HFFc6 (cell line): ENCODE measurements at places on chromosomes 1 and 21. TPM values are rescaled to one million over a fixed set of nuclear protein-coding genes. Genes with fewer than 3 reads are reported as not detected.

GRCh38 chr1:98398092-98398491, 263.4 kb upstream of the SNX7 start:
- no peak for DNase-seq

- no peak for DNase-seq
These were observed 26.3 kb downstream of the CCDC185 start for GRCh38 chr1:223419561-223419960.

- DNase-seq, result no peak
These were observed 94.1 kb upstream of the PDE4B start for GRCh38 chr1:65698590-65698989.

DNA sequence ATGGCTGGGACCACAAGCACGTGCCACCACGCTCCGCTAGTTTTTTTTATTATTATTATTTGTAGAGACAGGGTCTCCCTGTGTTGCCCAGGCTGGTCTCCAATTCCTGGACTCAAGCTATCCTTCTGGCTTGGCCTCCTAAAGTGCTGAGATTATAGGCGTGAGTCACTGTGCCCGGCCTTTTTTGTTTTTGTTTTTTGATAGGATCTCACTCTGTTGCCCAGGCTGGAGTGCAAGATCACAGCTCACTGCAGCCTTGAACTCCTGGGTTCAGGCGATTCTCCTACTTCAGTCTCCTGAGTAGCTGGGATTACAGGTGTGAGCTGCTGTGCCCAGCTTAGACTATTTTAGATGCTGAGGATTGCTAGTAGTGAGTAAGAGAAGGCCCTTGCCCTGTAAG, 11.8 kb upstream of the RNF11 start:
- DNase-seq, result no peak

DNA sequence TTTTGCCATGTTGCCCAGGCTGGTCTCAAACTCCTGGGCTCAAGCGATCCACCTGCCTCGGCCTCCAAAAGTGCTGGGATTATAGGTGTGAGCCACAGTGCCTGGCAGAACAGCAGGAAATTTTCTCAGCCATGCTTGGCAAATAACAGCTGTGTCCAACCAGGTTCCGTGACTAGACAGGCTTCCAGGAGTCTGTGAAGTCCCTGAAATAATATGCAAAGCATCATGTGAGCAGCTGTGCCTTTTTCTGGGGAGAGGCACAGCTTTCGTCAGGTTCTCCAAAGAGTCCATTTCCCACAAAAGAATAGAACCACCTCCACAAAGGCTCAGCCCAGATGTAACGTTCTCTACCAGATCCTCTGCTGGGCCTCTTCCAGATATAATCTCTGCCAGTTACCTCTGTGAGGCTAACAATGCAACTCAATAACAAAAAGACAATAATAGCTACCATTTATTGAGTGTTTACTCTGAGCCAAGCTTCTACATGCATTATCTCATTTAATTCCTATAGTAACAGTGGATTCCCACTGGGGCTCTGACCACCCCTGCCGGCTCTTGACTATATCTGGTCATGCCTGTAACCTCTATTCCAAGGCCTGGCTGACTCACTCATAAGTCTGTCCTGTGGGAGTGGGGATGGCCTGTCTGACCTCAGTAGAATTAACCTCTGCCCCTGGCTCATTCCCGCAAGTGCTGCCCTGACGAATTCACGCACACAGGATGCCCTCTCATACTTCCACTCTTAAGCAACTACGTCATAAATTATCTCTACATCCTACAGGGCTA, 4.0 kb upstream of the NKAIN1 start:
- no peak for DNase-seq

DNA sequence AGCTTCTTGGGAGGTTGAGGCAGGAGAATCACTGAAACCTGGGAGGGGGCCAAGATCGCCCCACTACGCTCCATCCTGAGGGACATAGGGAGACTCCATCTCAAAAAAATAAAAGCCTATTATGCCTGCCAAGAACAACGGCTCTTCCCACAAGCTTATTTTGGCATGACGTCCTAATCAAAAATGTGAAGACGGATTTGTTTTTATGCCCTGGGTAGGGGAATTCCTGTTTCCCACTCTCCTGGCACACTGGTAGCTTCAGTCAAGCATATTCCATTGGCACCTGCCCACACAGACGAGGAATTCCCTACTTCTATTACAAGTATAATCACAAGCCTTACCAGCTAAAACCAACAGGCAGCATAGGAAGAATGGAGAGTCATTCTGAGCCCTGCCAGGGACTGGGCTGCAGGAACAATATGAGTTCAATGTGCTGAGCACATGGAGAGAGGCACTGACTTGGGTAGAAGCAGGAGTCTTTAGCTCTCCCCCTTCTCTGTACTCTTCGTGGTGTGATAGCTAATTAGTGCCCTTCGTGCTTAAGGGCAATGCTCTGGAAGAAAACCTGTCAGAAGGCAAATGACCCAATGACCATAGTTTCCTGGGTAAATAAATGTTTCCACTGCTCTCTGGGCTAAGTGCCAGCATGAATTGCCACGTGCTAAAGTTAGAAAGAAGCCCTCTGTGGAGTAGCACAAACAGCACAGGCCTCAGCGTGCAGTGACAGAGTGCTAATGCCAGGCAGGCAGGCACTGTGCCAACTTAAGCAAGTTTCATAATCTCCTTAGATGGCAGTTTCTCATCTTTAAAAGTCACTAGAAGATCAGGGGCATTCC, 16.8 kb downstream of the TNFSF4 start:
- DNase-seq, result peak; percentile 62

- peak; percentile 47 for DNase-seq
These were observed 25.3 kb upstream of the ETV3 start for GRCh38 chr1:157163273-157164127.

- peak; percentile 91 for DNase-seq
These were observed 10.1 kb downstream of the CFAP45 start for GRCh38 chr1:159889821-159890252.

DNA sequence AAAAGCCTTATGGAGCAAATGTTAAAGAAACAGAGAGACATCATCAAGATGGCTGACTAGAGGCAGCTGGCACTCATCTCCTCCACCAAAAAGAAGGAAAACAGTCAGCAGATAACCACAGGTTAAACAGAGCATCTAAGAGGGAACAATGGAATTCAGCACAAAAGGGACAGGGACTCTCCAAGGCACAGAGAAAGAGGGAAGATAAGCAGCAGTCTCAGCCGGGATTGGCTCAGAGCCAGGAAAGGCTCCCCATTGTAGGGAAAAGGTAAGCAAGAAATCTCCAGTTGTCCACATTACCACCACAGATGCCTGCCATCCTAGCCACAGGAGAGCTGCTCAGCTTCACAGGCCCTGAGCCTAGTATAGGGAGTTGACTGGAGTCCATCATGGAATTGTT, 605.5 kb downstream of the SMYD3 start:
- no peak for DNase-seq

GRCh38 chr21:42097860-42098454, 26.8 kb downstream of the UMODL1 start:
- peak; percentile 98 for DNase-seq

GRCh38 chr1:10514490-10515235, 39.9 kb downstream of the PEX14 start:
- DNase-seq, result peak; percentile 16

DNA sequence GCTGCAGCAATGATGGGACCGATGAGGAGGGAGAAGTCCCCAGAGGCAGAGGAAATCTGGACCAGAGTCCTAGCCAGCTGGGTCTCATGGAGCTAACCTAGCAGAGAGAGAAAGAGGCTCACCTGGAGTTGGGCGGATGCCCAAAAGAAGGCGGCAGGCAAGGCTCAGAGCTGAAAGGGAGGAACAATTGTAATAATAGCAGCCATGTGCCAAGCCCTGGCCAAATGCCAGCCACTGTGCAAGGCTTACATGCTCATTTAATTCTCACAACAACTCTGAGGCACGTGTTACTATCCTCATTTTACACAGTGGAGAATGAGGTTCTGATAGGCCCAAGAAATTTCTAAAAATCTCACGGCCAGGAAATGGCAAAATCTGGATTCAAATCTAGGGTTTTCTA, 50.0 kb upstream of the ZNF648 start:
- DNase-seq, result no peak

DNA sequence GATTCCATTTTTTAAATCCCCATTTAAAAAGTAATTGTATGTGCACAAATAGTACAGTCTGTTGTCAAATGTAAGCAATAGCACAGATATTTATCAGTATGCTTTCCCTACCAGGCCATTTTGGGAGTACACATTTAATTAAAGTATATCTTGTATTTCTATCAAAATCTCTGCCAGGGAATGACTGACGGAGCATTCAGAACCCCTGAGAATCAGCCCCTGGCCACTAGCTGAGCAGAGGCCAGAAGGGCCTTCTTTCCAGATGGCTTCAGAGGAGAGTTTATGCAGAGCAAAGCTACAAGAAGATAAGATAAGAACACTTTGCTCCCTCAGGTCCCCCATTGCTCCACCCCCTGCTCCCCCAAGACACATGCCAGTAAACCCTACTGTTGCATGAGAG, 99.9 kb upstream of the PROX1 start:
- DNase-seq, result no peak

GRCh38 chr1:14768582-14769304, 170.3 kb downstream of the KAZN start:
- no peak for DNase-seq

GRCh38 chr1:93591676-93592550, 89.7 kb downstream of the BCAR3 start:
- no peak for DNase-seq

- DNase-seq, result no peak
These were observed at the start of gene PRDX6 for GRCh38 chr1:173477286-173478093. TSS of gene PRDX6 (plus strand) at chr1:173477335. CDS start at chr1:173477398, 63 bp downstream.

GRCh38 chr1:97636941-97637340, 283.9 kb downstream of the DPYD start:
- peak; percentile 37 for DNase-seq

DNA sequence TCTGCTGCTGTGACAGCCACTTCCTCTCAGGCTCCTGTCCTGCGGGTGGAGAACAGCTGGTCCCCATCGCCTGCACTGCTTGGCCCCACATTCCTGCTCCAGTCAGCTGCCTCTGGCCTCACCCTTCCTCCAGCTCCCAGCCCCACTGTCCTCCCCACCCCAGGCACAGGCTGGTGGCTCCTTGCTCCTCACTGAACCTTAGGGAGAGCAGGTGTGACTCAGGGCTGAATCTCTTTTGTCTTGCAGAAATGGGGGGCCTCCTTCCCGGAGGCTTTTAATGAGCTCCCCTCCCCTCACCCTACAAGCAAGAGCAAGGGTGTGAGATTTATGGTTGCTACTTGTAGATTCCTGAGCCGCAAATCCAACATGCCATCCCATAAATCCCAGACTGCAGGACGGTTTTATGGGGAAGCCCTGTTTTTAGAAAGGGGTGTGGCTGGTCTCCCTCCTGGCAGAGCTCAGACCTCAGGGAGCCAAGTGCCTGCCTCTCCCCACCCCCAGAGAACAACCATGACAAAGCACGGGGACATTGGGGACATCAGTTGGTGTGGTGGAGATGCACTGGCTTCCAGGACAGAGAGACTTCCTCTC, 15.2 kb downstream of the CDK18 start:
- no peak for DNase-seq

GRCh38 chr1:81410351-81410750, 390.4 kb upstream of the ADGRL2 start:
- no peak for DNase-seq

DNA sequence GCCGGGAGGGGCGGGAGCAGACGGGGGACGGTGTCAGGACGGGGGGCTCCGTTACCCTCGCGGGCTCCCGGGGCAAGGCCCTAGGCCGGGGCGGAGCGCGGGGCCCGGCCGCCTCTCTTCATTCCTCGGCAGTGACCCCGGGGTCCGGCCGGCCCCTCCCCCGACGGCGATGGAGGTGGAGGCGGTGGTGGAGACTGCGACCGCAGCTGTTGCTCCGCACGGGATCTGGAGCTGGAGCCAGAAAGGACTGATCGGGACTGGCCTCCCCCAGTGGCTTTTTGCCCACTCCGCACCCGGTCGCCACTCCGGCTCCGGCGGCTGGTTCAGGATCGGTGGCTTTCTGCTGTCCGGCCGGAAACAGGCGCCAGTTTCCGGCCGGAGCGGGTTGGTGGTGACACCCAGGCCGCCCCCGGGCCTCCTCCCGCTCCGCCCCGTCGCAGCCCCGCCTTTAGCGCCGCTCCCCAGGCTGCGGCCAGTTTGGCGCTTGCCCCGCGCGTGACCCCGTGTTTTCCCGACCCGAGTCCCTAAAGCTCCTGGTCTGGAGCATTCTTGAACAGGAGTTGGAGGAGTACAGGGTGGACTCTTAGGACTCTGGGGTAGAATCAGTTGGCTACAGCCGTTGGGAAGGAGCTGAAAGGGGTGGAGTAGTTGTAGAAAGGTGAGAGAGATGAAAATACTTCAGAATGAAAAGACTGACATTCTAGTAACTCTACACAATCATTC, at the start of gene OTUD7B:
TSS of gene OTUD7B (minus strand) at position 334 of the 723 bp plus-strand sequence. CDS start 33,216 bp downstream, outside the sequence.
- peak; percentile 87 for DNase-seq

- no peak for DNase-seq
These were observed 26.4 kb downstream of the KRTAP10-1 start for GRCh38 chr21:44513389-44514217.

- no peak for DNase-seq
These were observed 82.5 kb downstream of the DESI2 start for GRCh38 chr1:244735404-244735803.

GRCh38 chr1:157993918-157994605, 617 bp downstream of the KIRREL1 start:
- no peak for DNase-seq

- no peak for DNase-seq
These were observed at the start of gene STUM for GRCh38 chr1:226548256-226549093. TSS of gene STUM (plus strand) at chr1:226548764. CDS start at chr1:226548905, 141 bp downstream.

- DNase-seq, result no peak
These were observed 18.4 kb upstream of the ELK4 start for GRCh38 chr1:205650241-205650640.

DNA sequence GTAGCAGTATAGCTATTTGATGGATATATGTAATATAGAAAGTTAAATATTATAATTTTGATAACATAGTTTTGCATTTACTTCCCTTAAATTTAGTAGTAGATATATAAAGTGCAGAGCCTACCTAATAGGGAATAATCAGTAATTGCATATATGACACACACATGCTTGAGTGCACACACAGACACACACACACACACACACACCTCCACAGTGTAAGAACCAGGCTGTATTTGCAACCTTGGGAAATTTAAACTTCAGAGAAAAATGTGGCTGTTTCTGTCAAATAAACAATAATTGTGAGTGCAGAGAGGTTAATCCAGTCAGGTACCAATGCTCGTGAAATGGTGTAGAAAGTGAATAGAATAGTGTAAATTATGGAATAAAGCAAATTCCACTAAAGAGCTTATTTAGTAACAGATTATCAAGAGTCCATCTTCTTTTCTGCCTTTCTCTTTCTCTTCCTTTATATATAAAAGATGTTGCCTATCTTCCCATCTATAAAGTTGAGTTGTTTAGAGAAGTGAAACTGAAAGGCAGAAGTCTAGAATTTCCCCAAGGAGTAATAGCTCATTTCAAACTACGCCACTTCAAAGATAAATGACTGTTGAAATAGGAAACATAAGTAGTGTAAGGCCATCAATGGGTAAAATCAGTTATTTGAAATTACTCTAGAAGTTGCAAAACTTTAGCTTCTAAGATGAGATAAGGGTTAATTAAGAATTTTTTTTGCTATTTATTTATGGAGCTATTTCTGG, 273.7 kb downstream of the SRGAP2C start:
- DNase-seq, result no peak

Gene MRPL37
- total RNA-seq, result 117 and 119 TPM in 2 replicates

Gene ACTL8
- 0.20 TPM in 1 of 3 replicates, not detected in the others for total RNA-seq

Gene C1orf185
- not detected in 3 replicates for total RNA-seq

Gene GJA9
- total RNA-seq, result not detected in 3 replicates

Gene PRDM16
- not detected in 3 replicates for total RNA-seq

Gene SELL
- total RNA-seq, result not detected in 3 replicates

Gene NMNAT2
- total RNA-seq, result 20.6 to 32.3 TPM (median 28.2 TPM) in 3 replicates

Gene COL8A2
- total RNA-seq, result 1.9 and 5.7 TPM in 2 replicates

Gene MARK1
- not detected in 2 replicates for total RNA-seq

Gene LCE2C
- not detected in 3 replicates for total RNA-seq

Gene NPHS2
- total RNA-seq, result not detected in 3 replicates

Gene LIPI
- not detected in 3 replicates for total RNA-seq
